GM18507 (cell line): ENCODE measurements at places on chromosomes 4 and X.

GRCh38 chr4:7801001-7801400, 138.7 kb downstream of the AFAP1 start:
- DNase-seq = no peak

GRCh38 chrX:34873500-34874225, 68.9 kb upstream of the FAM47B start:
- DNase-seq = no peak

GRCh38 chr4:10090467-10091250, 25.9 kb downstream of the WDR1 start:
- no peak for DNase-seq

- no peak for DNase-seq
These were observed 511 bp downstream of the PPM1K start for GRCh38 chr4:88283661-88284438.

DNA sequence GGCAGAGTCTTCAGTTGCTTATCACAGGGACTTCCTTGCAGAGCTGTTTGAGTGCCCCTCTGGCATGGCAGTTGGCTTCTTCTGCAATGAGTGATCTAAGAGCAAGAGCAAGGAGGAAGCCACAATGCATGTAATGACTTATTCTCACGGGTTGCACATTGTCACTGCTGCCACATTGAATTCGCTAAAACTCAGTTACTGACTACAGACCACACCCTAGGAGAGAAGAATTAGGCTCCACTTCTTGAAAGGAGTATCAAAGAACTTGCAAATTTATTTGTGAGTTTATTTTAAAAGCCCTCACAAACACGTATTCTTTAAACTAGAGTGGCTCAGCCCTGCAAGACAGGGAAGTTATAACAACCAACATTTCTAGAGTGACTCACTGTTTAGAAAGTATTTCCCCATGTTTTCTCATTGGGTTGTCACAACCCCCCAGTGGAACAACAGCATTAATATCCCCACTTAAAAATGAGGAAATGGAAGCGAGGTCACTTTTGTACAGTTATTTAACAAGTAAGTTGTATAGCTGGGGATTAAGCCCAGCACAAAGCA, 32.4 kb upstream of the RBPJ start:
- no peak for DNase-seq

GRCh38 chr4:75922588-75922987, 18.2 kb downstream of the NAAA start:
- no peak for DNase-seq

DNA sequence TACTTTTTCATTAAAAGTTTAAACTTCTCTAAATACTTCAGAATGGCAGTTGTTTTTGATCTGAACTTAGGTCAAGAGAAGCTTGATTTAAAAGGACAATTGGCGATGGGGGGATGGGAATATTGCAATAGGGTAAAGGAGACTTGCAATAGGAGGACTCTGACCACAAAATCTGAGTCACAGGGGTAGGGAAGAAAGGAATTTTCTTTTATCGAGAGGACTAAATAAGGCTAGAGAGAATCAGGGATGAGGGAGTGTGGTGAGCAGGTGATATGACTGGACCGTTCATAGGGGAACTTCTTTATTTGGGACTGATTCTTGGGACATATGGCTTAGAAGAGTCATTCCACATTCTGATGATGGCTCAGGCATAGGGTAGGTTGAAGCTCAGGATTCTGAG, 1260.2 kb downstream of the ADGRL3 start:
- no peak for DNase-seq

GRCh38 chr4:14361084-14361483, 641.2 kb upstream of the CPEB2 start:
- DNase-seq = no peak
